ENCODE measurements at places on chromosomes 2 and 18.
A peak's percentile ranks its signal among the peaks of the same experiment; 100 is the strongest.

- DNase-seq, result peak; percentile 42
Observed at GRCh38 chr2:102301867-102302362, 9.4 kb upstream of the IL1RL1 start.

- DNase-seq, result no peak
Observed at GRCh38 chr2:138516030-138516704, 14.6 kb downstream of the SPOPL start.

- DNase-seq, result no peak
Observed at GRCh38 chr2:202387608-202388342, 11.6 kb downstream of the BMPR2 start.

DNA sequence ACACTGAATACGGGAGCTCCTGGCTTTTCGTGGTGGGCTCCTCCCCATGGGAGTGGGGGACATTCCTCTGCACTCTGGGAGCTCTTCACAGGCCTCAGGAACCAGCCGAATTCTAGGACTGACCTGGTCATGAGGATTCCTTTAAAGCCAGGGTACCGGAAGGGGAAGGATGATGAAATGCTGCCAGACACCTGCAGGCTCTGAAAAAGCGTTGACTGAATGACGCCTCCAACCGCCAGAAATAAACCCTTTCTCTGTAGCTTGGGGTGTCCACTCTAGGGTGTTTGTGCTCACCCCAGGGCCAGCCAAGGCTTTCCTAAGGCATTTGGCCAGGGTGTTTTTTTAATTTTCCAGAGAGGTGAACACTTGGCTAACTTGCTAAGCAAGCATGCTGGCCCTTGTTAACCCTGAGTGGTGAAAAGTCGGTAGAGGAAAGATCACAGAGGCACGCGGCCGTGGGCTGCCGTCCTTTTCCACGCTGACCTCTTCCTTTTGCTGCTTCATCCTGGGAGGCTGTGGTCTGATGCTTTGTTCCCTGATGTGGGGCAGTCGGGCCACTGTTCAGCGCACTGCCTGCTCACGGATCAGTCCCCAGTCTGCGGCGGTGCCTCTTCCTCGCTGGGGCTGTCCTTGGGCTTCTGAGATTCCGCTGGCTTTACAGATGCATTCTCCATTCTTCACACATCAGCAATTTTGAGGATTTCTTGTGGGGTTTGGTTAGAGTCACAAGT is 32.0 kb downstream of the IMPA2 start:
- DNase-seq, result no peak

DNA sequence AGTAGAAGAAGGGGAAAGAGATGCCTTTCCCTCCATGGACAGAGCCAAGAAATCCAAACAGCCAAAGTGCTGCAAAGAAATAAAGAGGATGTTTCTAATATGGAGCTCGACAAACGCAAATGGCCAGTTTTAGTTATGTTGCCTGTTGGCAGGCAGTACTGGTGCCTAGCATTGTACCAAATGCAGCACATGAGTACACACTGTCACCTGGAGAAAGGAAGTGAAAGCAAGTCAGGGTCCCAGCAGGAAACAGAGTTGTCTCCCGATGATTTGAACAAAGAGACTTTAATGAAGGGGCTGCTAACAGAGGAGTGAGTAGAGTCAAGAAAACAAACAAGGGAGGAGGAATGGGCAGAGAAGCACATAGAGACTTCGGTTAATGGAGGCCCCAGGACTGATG is 623.0 kb downstream of the BCL11A start:
- no peak for DNase-seq

- DNase-seq, result no peak
Observed at GRCh38 chr2:218362606-218363005, 5.9 kb downstream of the CATIP start.

DNA sequence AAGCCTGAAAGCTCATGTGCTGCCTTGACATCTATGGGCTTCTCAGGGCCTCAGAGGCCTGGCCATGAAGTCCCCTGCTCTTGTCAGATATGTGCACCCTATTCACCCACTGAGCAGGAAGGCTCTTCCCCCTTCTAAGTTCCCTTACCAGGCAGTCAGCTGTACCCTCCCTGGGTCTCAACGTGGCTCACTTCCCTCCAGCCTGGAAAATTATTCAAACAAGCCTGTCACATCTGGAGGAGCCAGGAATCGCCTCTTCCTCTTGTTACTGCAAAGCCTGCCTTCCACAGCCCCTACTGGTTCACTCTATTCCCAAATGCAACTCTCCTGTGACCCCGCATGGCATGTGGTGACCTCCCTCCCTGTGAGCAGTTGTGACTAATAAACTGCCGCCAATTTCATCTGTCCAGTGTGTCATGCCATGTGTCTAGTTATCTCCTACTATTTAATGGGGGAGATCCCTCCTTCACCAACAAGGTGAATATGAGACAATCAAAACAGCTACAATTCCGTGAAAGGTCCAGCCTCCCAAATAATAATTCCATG is 8.4 kb upstream of the SERPINB8 start:
- no peak for DNase-seq

- no peak for DNase-seq
Observed at GRCh38 chr2:65292461-65293011, 64.9 kb downstream of the ACTR2 start.

DNA sequence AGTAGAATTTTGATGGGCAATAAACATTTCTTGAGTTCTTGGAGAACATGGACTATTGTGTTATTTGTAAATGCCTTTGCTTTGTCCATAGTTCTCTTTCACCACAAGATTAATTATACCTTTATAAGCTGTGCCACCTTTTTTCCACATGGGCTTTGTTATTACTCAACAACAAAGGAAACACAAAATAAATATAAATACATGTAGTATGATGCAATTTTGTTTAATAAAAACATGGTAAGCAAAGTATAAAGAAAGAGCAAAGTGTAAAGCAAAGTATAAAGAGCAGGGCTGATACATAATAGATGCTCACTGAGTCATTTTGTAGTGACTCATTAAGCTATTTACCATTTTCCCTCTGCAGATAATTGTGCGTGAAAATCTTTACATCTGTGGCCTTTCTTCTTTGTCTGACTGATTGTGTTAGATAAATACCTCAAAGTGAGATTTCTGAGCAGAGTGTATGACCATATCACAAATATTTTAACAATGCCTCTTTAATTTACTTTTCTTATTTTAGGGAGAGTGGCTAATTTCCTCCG is 80.9 kb downstream of the CERS6 start:
- no peak for DNase-seq

- no peak for DNase-seq
Observed at GRCh38 chr18:31439807-31440325, 7.7 kb upstream of the DSG3 start.

DNA sequence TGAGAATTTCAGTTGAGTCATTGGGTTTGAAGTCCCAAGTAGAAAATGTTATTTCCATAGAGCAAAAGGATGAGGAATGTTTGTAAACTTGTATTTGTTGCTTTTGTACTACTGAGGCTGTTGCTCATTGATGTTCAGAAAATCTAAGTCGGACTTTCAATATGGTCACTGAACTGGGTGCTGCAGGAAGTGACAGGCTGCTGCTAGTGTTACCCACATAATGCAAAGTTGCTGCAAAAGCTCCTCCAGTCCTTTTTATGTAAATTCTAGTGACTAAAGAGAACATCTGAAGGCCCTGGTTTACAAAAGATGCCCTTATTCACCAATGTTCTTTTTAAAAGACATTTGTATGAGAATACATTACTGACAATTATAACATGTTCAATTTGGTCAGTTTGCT is 131.1 kb upstream of the FAM98A start:
- no peak for DNase-seq

DNA sequence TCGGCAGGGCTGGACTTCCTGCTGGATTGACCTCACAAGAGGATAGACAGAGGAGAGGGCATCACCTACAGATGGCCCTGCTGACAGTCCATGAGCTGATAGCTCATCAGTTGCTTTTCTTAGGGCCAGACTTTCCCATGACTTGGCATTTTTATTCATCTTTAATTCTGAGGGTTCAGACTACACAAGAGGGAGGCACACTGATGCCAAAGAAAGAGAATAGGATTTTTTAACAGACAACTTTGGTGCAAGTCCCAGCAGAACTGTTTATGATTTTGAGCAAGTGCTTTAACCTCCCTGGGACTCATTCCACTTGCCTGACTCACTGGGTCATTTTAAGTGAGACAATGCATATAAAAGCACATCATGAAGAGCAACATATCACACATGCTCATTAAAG is 299.2 kb downstream of the INSIG2 start:
- no peak for DNase-seq

DNA sequence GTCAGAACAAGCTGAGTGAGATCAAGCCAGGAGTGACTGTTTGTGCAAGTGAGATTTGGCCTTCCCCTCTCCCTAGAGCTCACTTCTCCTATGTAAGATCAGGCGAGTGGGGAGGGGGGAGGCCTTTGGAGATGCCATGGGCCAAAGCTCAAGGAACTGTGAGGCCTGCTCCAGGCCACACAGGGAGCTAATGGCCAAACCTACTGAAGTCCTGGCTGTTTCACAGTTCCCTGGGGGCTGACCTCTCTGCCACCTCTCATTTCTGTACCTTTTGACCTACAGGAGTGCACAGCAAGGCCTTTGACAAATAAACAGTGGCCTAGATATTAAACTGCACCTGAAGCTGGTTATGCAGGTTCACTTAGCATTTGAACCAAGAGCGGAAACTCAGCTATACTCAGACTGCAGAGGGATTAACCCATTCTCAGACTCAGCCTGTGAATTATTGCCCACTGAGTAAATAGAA is 235.0 kb upstream of the NT5C1B start:
- DNase-seq, result no peak

DNA sequence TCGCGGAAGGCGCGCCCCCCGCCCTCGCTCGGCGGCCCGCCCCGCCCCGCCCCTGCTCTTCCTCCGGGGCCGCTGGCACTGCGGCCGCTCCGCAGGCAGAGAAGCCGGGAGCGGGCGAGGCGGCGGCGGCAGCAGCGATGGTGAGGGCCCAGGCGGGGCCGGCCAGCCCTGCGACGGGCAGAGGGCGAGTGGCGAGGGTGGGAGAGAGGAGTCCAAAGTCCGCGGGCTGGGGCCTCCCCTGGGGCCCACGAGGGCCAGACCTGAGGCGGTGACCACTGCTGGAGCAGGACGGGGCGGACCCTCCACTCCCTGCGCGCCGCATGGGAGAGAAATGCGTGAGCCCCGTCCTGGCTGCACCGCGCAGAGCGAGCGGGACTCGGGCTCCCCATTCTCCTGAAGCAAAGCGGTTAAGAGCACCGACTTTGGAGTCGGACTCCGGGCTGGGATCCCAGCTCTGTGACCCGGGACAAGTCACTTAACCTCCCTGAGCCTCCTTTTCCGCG is at the start of gene VAMP5:
VAMP5 (plus strand) TSS at position 78 of the 503 bp plus-strand sequence; CDS start at position 138, 60 bp downstream.
- no peak for DNase-seq

DNA sequence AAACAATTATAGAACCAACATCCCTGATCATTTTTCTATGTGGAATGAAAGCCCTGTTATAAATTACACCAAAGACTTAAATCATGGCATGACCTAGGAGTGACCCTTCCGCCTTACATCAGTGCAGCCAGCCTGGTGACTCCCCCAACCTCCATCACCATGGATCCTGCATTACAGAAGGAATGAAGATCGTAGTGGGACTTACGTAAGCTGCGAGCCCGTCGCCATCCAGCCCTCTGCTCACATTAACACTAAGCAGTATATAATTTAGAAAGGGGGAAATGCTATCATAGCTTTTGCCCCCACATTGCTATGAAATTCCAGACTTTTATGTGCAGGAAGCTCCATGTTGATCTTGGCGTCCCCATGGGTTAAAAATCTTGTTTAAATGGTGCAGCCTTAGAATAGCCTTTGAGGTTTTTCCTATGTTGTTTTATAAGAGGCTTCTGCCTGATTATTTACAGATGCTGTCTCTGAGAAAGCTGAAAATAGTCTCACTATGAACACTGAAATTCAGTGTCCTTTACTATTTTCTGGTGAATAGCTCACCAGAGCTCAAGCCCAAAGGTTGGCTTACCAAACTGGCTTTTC is 76.3 kb downstream of the COLEC12 start:
- no peak for DNase-seq

- DNase-seq, result no peak
Observed at GRCh38 chr2:85395912-85396475, 14.2 kb downstream of the CAPG start.

- no peak for DNase-seq
Observed at GRCh38 chr2:7286120-7286519, 368.9 kb downstream of the RNF144A start.

DNA sequence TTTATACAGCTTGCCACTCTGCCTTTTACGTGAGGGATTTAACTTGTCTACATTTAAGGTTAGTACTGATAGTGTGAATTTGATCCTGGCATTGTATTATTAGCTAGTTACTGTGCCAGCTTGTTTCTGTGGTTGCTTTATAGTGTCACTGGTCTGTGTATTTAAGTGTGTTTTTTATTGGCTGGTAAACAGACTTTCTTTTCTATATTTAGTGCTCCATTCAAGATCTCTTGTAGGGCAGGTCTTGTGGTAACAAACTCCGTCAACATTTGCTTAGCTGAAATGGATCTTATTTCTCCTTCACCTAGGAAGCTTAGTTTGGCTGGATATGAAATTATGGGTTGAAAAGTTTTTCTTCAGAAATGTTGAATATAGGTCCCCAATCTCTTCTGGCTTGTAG is 1971.0 kb upstream of the LRRTM1 start:
- DNase-seq, result no peak

DNA sequence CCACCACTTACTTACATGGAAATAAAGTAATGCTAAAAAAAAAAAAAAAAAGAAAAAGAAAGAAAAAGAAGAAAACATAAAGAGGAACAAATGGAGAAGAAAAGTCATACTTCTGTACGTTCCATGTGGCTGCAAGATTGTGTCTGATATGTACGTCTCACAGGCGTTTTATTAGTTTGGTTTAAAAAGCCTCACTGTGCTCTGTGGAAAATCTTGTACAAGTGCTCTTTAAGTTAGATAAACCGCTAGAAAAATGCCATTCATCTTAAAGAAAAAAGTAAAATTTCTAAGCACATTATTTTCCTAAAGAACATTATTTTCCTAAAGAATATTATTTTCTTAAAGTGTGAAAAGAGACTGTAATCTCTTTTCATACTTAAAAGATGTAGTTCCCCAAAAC is 165.1 kb downstream of the ZNF521 start:
- no peak for DNase-seq

DNA sequence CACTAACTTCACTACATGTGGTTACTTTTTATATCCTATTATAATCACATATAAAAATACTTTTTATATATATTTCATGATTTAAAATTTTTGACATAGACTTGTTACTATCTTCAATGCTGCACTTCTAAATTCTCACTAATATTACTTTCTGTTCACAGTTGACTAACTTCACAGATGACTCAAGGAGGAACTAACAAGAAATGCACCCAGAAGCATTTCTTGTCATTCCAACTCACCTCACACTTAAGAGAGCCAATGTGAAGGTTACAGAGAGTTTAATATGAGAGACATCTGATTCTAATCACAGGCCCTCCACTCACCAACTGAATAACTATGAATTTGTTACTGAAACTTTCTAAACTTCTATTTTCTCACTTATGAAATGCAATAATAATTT is 399.8 kb upstream of the SLC8A1 start:
- DNase-seq, result no peak

GRCh38 chr2:129483366-129483765 is 496.1 kb upstream of the RAB6C start:
- no peak for DNase-seq

- no peak for DNase-seq
Observed at GRCh38 chr18:22703883-22704585, 229.1 kb upstream of the RBBP8 start.

- no peak for DNase-seq
Observed at GRCh38 chr2:207184348-207184747, 18.6 kb upstream of the KLF7 start.

GRCh38 chr2:44130441-44130840 is 38.2 kb upstream of the PPM1B start:
- DNase-seq, result no peak

GRCh38 chr2:9897331-9897737 is 54.1 kb downstream of the TAF1B start:
- peak; percentile 69 for DNase-seq
